NCI-H187 (cell line): ENCODE measurements at places on chromosomes 1 and 21.

GRCh38 chr1:27872802-27873551, 633 bp downstream of the THEMIS2 start:
- DNase-seq = no peak

DNA sequence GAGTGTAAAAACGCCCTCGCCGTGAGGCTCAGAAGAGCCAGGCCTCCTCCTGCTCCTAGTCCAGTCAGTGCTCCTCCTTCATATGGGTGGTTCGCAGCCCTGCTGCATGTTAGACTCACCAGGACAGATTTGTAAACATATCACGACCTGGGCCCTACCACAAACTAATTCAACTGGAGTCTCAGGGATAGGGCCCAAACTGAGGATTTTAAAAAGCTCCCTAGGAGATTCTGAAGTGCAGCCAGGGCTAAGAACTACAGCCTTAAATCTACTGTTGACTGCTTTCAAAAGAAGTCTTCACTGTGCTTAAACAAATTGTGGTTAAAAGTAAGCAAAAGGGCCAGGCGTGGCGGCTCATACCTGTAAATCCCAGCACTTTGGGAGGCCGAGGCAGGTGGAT, 57.0 kb downstream of the CAMTA1 start:
- DNase-seq = no peak

DNA sequence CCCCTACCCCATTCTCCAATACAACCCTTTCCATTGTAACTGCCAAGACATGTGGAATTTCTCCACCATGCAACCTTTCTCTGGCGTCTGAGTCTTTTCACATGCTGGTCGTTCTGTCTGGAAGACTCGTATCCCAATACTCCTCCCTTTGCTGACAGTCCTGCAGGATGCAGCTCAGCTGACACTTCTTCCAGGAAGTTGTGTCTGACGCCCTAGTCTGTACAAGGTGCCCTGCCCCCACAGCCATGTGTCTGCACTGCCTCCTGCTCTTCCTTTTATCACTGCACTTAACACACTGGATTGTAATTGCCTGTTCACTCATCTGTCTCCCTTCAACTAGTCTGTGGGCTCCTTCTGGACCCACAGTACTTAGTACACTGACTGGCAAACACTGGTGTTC, 188.0 kb downstream of the LMX1A start:
- DNase-seq = no peak

DNA sequence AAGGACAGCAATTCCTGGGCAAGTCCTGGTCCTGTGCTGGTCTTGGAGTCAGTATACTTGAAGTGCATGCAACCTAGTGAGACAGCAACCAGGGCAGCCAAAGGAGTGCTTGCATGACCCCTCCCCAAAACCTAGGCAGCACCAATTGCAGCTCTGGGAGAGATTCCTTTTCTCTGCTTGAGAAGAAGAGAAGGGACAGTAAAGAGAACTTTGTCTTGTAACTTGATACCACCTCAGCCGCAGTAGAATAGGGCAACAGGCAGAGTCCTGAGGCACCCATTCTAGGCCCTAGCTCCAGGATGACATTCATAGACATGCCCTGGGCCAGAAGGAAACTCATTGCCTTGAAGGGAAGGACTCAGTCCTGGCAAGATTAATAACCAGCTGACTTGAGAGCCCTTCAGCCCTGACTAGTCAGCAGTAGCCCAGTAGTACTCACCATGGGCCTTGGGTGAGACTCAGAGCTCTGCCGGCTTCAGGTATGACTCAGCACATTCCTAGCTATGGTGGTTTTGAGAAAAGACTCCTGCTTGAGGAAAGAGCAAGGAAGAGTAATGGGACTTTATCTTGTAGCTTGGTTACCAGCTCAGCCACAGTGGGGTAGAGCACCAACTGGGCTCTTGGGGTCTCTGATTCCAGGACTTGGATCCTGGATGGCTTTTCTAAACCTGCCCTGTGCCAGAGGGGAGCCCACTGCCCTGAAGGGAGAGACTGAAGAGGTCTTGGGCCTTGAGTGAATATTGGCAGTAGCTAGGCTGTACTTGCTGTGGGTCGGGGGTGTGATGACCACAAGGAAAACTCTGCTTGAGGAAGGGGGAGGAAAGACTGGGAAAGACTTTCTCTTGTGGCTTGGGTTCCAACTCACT, 51.7 kb upstream of the ACADM start:
- no peak for DNase-seq

GRCh38 chr1:59718989-59719360, 95.8 kb upstream of the HOOK1 start:
- DNase-seq = no peak

DNA sequence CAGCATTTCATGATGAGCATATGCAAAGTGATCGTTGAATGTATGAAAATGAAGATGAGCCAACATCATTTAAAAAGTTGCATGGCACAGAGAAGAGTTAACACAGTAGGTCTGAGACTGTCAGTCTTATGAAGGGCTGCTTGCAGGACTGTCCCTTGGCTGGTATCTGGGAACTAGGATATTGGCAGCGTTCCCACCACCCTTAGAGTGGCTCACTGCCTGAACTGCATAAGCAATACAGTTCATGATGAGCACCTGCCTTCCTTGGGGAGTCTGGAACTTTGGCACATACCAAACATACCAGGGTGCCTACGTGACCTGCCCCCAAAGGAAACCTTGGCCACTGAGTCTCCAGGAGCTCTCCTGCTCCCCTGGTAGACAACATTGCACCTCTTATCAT, 161.8 kb downstream of the DSCAM start:
- DNase-seq = no peak

- DNase-seq = no peak
Observed at GRCh38 chr1:223776075-223776814, 63.9 kb downstream of the CAPN2 start.

- DNase-seq = no peak
Observed at GRCh38 chr1:81587426-81587825, 213.3 kb upstream of the ADGRL2 start.

DNA sequence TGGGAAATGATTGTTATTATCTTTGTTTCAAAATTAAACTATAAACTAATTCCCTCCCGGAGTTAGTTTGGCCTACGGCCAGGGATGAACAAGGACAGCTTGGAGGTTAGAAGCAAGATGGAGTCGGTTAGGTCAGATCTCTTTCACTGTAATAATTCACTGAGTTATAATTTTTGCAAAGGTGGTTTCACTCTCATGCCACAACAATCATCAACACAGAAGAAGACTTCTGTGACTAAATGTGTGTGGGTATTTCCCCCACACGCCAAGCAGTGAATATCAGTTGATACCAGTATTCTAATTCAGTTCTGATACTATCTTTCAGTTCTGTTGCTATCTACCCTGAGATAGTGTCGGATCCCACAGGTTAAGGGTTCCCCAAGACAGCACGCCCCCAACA, 215.1 kb downstream of the S1PR1 start:
- DNase-seq = no peak

- DNase-seq = no peak
Observed at GRCh38 chr1:19656134-19656779, 8.4 kb upstream of the HTR6 start.

DNA sequence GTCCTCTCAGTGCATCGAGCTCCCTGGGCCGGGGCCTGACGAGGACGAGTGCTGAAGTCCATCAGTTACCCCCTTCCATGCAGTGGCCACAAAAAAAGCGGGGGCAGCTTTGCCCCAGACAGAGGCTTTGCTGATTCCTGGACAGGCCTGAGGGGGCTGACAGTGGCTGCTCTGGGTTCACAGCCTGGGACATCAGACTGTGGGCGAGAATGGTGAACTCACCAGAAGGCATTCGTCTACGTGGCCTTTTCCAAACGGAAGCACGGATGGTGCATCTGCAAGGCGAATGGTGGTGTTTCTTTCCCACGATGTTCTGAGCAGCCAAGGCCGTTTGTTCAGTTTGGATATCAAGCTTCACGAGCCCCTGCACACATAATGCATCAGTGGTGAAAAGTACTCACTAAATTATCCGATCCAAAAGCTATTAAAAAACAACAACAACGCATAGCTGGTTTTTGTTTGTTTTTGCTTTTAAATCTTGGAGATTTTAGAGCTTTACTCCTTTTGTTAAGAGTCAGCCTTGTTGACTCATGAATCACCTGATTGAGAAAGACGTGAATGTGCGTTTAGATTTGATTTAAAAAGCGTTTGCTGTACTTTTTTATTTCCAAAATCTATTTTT, 6.3 kb upstream of the ZBTB21 start:
- no peak for DNase-seq

- DNase-seq = no peak
Observed at GRCh38 chr1:51690285-51690961, 73.5 kb downstream of the OSBPL9 start.

DNA sequence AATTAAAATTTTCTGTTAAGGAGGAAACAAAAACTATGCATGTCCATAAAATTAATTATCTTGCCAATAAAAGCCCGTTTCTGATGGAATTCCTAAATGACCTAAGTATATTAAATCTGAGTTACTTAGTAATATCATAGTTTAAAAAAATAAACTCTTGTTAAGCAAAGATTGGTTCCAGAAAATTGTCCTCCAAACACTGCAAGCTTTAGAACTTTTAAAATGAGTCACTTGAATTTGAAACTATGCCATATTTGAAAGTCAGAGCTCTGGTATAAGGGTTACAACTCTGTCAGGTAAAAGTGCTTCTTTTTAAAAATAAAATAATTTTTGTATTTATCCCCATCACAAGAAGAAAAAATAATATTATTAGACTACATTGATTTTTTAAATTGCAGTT, 409.5 kb downstream of the PLPP3 start:
- no peak for DNase-seq

DNA sequence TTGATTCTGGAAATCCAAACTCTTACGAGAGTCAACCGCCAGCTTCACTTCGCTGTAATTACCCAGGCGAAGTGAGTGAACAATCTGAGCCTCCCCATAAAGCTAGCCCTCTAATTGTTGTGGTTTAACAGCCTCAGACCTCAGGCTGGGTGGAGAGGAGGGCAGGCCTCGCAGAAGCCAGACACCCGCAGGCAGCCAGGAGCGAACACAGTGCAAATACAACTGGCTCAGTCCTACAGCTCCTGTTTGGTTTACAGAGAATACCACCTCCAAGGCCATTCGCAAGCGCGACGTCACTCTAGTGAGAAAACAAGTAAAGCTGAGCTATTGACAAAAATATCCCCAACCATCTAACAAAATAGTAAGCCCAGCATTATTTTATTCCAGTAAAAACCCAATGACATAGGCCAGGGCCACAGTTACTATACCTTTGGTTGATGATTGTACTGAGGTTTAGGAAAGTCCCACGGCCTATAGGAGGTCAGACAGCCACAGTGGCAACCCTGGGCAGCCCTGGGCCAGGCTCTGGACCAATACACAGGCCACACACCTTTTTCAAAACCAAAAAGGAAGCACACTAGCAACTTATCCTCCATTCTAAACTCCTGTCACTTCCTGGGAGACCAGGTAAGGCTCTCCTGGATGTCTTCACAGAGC, 163.3 kb downstream of the ETS2 start:
- DNase-seq = peak; percentile 55

DNA sequence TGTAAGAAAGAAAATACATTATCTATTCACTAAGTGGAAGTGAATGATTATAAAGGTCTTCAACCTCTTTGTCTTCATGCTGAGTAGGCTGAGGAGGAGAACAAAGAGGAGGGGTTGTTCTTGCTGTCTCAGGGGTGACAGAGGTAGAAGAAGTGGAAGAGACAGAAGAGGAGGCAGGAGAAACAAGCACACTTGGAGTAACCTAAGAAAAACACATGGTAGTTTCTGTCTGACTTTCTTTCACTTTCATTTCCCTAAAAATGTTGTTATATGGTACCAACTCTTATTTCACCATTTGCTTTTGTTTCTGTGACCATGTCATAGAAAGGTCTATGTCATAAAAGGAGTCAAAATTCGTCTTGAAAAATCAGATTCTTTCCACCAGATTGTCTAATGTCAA, 696.6 kb upstream of the BRINP3 start:
- no peak for DNase-seq

DNA sequence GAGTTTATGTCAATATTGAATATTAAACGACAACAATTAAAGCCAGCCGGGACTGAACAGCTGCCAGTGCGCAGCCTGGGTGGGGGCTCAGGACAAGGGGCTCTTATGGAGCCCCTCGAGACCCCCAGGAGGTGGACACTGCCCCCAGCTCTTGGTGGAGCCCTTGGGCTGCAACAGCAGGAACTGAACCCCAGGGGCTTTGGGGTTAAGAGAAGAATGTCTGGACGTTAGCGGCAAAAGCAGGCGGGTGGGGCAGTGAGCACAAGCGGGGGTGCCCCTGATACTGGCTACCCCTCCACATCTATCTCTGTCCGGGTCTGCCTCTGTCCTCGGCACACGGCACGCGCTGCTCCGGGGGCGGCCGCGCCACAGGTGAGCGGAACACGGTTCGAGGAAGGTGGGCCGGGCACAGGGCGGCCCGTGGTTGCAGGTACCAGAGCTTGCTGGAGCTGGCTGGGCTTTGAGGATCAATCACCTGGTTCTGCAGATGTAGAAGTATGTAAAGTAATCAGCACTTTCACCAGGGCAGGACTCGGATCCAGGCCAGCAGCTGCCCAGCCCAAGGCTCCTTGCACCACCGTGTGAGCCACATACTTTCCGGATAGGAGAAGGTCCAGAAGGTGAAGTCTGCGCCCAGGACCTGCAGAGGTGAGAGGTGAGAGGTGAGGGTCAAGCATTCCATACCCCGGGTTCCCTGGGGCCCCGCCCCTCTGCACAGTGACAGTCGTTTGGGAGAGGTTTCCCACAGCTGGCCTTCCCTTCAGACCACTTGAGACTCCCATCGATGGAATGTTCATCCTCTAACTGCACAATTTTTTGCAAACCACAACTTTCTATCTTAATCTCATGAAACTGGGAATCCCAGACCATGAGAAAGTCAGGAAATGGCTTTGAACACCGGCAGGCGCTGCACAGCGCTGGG, 12.4 kb upstream of the POFUT2 start:
- no peak for DNase-seq

DNA sequence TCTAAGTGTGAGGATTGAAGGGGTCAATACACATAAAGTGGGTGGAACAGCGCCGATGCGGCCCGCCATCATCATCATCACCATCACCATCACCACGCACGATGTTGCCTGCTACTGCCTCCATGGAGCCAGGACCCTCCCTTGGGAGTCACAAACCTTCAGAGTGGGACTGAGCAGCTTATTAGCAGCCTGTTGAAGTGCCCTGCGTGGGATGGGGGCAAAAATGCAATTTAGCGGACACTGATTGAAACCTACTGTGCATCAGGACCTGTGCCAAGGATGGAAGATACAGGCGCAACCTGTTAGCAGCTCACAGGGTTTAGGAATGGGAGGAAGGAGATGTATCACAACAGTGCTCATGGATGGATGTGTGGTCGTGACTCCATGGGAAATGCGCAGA, 26.7 kb downstream of the STPG1 start:
- DNase-seq = no peak

- DNase-seq = no peak
Observed at GRCh38 chr1:194515916-194516315, 1329.5 kb upstream of the B3GALT2 start.

- DNase-seq = no peak
Observed at GRCh38 chr1:26831546-26832248, 5.2 kb downstream of the ZDHHC18 start.

DNA sequence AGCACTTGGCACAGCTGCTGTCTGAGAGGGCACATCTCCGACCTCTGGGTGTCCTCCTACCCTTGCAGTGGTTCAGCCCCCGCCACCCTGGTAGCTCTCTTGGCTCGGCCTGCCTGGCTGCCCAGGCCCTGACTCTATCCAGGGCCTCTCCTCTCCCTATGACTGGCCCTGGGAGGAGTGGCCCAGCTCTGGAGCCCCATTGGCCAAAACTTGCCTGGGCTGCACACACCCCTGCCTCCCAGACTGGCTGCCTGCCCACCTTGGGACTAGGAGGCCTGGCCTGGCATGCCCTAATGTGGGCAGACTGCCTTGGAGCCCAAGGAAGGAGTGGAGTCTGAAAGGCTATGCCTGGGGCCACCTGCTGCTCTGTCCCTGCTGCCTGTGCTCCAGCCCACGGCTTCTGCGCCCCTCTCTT, 33.6 kb downstream of the ACOT11 start:
- DNase-seq = no peak

- no peak for DNase-seq
Observed at GRCh38 chr1:209154912-209155311, 428.6 kb upstream of the CAMK1G start.
